Fibroblast of skin of left biceps (primary cell): ENCODE measurements at places on chromosomes 3 and 15.

GRCh38 chr15:31081056-31081455 is 20.5 kb downstream of the TRPM1 start:
- DNase-seq: no peak

GRCh38 chr3:184186902-184187207 is 856 bp downstream of the ABCF3 start:
- no peak for DNase-seq

DNA sequence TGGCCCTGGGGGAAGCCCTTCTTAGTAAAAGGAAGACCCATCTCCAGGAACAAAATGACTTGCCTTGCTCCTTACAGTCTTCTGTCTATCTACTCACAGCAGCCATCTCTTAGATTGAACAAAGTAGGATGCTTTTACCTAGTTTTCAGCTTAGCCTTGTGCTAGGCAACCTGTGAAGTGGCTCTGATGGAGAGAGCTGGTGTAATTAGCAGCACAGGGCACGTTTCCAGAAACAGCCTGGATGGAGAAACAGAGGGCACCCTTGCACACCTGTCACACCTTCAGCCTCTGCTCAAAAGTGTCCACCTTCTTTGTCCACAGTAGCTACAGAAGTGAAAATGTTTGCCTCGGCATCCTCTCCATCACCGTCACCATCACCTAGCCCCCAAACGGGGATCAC is 292.9 kb downstream of the RORA start:
- no peak for DNase-seq

DNA sequence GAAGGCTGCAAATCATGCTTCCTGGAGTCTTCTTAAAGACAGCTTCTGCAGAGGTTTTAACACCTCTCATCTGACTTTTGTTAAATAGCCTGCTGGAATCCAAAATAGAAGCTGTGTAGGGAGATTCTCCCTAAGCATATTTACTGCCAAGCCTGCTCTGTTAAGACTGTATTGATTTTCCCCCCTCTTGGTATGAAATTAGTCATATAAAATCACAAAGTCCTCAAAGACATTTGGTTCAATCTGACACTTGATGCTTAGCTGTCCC is 94.6 kb downstream of the ITPR1 start:
- DNase-seq: no peak

GRCh38 chr3:59388555-59389270 is 338.9 kb upstream of the CFAP20DC start:
- no peak for DNase-seq

GRCh38 chr3:151379083-151379734 is 5.3 kb downstream of the P2RY12 start:
- DNase-seq: no peak

DNA sequence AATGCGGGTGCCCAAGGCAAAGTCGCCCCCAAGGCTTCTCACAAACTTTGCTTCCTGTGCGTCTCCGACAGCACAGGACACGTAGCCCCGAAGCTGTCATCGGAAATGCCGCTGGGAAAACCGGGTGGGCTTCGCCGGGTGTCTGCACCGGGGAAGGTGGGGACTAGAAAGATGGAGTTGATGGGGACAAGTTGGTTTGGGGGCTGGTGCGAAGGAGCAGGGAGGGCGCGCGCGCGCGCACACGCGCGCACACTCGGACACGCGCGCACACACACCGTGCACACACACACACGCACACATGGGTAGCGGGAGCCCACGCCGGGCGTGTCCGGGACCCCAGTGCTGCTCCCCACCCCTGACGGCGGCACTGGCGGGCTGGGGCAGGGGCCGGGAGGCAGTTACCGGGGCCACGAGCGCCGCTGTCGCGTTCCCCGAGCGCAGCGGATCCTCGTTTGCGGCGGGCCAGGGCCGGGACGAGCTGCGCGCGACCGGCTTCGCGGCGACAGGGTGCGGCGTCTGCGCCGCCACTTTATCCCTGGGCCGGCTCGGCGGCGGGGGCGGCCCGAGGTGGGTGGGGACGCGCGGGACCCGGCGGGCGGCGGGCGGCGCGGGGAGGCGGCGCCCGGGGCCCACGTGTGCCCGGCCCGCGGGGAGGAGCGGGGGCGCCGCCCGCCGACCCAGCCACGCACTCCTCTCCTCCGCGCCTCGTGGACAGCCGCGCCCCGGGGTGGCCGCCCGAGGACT is 539 bp upstream of the MGLL start:
- no peak for DNase-seq

DNA sequence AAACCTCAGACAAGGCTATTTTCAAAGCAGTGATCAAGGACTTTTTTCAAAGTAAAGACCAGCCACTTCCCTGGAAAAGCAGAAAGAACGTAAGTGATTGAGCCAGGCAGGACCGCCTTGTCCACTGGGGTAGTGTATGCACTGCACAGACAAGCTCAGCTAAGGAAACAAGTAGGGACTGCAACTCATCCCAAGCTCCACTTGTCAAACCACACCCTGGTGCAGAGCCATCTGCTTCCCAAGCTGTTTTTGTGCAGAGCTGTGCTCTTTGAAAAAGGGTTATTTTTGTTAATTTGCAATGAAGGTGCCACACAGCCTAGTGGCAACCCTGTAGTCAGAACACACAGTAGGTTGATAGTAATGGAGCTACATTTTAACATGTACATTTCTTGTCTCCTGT is 193.3 kb downstream of the ADAMTS9 start:
- no peak for DNase-seq

DNA sequence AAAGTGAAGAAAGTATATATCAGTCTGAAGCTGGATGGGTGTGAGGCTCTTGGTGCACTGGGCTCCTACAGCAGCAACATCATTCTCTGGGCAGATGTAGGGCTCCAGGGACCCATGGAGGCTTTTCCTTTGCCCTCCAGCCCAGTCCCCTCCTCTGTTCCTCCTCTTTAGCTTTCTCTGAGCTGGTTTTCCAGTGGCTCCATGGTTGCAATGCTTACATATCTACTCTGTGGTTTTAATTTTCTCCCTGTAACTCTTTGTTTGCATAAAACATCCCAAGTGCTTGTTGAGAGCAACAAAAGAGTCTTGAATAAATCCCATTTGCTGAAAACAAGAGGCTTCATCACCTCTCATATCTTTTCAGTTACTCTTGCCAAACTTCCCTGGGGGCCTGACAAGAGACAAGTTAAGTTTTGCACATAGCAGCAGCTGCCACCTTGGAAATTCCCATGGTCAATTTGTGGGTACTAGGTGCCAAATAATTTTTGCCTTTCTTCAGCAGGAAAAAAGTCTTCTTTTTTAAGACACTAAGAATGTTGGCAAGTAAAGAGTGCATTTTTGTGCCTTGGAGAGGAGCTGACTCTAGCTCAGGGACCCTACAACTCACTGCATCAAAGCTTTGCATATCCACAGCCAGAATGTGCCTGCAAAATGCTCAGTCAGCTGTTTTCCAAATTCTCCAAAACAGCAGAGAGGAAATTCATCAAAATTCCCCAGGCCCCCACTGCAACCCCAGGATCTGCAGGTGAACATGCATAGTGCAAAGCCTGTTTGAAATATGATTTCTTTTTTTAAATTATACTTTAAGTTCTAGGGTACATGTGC is 41.9 kb downstream of the COLQ start:
- no peak for DNase-seq

GRCh38 chr15:36970522-36970921 is 129.8 kb downstream of the MEIS2 start:
- DNase-seq: no peak

DNA sequence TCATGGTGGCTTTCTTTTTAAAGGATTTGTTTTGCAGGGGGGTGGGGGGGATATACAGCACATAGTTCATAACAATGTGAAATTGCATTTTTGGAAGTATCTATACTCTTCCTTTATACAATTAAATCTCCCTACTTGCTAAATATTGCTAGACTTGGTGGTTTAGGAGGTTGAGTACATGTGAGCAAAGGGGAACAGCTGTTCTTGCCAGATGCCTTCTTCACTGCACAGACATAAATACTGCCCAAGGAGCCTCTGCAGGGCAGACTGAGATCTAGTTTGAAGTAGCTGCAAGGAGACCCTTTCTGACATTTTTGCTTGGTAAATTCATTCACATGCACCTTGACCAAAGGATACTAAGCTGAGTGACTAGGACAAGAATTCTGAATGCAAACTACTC is 228.6 kb upstream of the IL12A start:
- DNase-seq: no peak

DNA sequence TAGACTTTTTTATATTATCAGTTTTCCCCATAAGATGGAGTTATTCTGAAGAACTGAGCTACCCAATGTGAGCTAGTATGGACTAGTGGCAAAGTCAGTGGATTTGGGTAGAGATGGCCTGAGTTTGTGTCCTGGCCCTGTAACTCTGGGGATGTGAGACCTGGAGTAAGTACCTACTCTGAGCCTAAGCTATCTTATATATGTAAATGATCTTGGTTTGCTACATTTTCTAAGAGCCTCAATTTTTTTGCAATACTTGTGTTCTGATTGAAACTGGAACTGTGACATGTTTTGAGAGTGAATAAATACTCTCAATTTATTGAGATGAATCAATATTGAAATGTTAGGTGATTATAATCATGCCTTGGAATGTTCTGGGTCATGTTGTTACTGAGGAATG is 73.6 kb downstream of the ZNF621 start:
- no peak for DNase-seq

GRCh38 chr3:46615050-46615775 is 2.9 kb downstream of the FAM240A start:
- DNase-seq: no peak

- no peak for DNase-seq
Measured at GRCh38 chr15:71411538-71412482, 296.5 kb downstream of the THSD4 start.

GRCh38 chr3:178969004-178969700 is 102.5 kb downstream of the ZMAT3 start:
- DNase-seq: no peak

DNA sequence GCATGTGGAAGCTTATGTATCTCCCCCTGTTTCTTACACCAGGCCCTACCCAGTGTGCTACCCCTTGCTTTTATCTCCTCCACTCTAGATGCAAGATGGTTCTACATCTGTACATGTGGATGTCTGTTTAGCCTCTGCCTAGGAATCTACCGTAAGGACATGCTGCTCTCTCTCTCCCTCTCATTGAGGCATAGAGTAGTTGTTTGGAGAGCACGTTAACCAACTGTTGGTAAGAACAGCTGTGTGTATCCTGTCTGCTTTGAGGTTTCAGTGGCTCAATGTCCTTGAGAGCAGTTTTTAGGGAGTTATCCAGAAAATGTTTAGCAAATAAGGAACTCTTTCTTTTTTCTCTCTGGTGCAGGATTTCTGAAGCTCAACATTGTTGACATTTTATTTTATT is 152.8 kb downstream of the DNAJB8 start:
- no peak for DNase-seq

- no peak for DNase-seq
Measured at GRCh38 chr3:119323723-119324085, 29.5 kb downstream of the ARHGAP31 start.

GRCh38 chr3:120429921-120430361 is 20.9 kb downstream of the FSTL1 start:
- no peak for DNase-seq

DNA sequence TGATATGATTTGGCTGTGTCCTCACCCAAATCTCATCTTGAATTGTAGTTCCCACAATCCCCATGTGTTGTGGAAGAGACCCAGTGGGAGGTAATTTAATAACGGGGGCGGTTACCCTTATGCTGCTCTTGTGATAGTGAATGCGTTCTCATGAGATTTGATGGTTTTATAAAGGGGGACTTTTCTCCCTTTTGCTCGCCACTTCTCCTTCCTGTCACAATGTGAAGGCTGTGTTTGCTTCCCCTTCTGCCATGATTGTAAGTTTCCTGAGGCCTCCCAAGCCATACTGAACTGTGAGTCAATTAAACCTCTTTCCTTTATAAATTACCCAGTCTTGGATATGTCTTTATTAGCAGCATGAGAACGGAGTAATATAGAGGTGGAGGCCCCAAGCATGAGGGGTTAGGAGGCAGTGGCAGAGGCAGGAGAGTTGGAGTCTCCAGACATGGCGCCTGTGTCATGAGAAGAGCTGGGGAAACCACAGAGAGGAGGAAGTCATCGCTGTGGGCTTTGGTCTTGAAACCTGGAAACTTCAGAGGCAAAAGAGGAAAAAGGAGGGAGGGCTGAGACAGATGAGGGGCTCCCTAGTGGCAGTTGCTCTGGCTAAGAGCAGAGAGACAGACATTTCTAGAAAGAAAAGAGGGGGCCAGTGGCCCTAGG is 107.8 kb upstream of the VEPH1 start:
- DNase-seq: no peak

DNA sequence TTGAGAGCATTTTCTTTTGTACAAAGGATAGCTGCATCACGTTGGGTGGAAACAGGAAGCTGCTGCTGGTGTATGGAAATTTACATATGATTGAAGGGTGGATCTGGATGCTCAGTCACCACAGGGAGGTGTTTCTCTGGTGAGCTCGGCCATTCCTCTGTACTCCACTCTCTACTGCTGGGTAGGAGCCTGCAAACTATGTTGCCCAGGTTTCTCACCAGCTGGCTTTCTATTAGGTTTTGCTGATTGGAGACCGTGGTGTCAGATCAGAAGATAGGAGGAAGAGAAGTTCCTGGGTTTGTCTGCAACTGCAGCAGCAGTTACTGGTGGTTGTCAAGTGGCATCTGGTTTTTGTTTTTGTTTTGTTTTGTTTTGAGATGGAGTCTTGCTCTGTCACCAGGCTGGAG is 61.7 kb downstream of the TAMM41 start:
- no peak for DNase-seq

DNA sequence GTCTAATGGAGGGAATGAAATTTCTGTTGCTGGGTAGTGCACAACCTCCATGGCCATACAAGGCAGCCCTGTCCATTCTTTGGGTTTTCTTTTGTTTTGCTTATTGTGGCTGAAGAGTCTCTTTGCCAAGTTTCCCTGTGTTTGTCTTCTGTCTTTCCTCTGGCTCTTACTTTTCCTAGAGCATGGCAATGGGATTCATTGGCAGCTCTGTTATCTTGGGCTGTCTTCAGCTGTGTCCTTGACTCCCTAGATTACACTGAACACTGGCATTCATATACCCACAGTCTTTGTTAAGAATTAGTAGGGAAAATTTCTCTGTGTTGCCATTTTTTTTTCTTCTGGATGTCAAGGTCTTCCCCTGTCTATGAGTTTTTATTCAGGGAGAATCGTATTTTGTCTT is 16.1 kb upstream of the DCBLD2 start:
- no peak for DNase-seq

DNA sequence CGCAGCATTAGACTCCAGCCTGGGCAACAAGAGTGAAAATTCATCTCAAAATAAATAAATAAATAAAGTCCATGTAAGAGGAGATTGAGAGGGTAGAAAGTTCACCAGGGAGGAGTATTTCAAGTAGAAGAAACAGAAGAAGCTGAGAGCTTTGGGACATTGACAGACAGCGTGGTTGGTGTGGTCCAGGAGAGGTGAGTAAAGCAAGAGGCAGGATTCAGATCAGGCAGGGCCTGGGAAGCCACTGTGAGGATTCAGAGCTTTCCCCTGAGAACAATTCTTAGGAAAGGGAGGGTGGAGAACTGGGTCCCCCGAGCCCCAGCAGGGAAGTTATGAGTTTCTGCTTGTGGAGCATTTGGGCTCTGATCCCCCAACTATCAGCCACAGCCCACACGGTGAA is 54.2 kb upstream of the AMOTL2 start:
- no peak for DNase-seq

- no peak for DNase-seq
Measured at GRCh38 chr3:100106531-100107141, 7.7 kb downstream of the FILIP1L start.
